ENCODE measurements at places on chromosomes 13 and 19.

GRCh38 chr13:97810152-97810551 is 143.3 kb upstream of the IPO5 start:
- peak; percentile 43 for DNase-seq

DNA sequence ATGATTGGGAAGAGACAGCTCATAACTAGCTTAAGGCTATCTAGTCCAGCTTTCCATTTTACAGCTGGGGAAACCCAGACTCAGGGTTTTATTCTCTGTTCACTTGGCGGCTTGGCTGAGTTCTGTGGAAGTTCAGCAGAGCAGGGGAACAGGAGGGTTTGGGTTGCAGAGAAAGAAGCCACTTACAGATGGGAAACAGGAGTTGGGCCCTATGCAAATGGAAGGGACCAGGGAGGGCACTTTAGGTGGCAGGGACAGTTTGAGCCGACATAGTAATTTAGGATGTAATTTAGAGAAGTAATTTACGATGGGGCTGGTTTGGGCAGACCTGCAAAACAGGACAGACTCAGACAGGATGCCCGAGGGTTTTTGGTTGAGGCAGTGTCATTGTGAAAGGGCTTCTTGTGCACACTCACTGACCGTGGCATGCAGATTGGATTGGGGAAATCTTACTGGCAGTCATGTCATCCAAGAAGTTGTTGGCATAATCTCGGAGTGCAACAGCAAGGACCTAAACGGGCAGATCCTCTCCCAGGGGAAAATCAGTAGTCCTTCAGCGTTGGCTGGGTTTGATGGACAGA is 47.3 kb upstream of the GPR183 start:
- DNase-seq = no peak

GRCh38 chr19:20858861-20859260 is 64.2 kb upstream of the ZNF85 start:
- DNase-seq = no peak

DNA sequence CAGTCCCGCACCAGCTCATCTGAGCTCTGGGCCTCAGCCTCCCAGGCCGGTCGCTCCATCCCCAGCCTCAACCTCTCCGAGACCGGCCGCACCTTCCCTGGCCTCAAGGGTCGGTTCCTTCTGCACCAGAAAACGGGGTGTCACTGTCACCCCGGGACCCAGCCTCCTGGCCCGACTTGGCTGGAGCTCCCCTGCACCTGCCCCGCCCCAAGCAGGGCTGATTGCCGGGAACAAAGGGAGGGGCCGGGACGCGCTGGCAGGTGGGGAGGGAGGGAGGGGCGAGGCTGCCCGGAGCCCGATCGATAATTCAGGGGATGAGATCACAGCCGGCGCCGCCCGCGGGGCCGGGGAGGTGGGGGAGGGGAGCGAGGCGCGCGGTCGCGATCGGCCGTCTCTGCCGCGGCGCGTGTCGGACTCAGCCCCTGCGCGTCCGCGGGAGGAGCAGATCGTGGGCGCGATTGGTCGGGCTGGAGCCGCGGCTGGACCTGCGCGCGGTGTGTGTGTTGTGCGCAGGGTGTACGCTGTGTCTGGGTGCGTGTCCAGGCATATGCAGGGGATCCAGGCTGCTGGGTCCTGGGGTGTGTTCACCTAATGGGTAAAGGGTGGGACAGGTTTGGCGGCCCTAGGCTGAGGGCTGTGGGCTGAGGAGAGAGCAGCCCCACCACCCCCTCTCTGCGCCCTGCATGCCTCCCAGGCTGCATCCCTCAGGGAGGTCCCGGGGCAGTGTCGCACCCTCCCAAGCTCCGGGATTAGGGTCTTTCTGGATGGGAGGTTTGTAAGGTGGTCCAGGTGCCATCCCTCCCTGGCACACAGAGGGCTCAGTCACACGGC is 1.1 kb upstream of the SHC2 start:
- no peak for DNase-seq

DNA sequence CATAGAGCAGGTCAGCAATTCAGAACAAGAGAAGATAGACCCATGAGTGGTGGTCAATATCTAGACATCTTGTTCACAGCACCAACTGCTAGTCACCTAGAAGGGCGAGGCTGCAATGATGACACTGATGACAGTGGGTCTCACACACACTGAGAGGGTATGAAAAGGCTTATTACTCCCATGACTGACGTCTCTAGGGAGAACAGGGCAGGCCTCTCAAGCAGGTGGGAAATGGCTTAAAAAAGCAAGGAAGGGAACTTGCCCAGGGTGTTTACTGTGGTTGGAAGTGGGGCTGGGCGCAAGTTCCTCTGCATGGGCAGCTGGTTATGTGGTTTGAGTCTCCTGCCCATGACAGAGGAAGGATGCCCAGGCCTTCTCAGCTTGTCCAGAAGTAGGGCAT is 33.8 kb downstream of the ZNF44 start:
- no peak for DNase-seq

DNA sequence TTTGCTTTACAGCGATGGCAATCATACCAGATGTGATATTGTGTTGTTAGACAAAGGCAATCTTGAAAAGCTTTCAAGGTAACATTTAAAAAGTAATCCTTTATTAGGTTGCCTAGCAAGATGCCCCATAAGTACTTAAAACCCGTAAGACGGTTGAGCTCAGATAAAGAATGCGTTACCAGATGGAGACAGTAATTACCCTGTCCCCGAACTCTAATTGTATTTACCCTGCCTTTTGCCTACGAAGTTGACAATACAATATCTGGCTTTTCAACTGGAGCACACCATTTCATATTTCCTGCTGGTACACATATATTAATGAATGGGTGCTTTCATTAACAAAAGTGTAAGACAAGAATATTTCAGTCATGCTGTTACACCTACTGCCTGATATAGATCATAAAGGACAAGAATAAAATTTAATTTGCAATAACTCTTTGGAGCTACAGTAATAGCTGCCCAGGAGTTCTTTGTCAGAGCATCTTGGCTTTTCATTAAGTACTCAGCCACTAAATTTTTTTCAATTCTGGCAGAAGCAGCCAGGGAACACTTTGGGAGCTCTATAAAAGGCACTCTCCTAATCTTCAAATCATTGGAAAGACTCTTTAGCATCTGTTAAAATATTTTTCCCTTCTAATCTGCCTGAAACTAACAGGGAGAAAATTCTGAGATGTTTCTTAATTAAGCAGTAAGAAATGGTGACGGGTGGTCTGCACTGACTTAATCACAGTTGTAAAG is 63.8 kb downstream of the DCT start:
- no peak for DNase-seq

DNA sequence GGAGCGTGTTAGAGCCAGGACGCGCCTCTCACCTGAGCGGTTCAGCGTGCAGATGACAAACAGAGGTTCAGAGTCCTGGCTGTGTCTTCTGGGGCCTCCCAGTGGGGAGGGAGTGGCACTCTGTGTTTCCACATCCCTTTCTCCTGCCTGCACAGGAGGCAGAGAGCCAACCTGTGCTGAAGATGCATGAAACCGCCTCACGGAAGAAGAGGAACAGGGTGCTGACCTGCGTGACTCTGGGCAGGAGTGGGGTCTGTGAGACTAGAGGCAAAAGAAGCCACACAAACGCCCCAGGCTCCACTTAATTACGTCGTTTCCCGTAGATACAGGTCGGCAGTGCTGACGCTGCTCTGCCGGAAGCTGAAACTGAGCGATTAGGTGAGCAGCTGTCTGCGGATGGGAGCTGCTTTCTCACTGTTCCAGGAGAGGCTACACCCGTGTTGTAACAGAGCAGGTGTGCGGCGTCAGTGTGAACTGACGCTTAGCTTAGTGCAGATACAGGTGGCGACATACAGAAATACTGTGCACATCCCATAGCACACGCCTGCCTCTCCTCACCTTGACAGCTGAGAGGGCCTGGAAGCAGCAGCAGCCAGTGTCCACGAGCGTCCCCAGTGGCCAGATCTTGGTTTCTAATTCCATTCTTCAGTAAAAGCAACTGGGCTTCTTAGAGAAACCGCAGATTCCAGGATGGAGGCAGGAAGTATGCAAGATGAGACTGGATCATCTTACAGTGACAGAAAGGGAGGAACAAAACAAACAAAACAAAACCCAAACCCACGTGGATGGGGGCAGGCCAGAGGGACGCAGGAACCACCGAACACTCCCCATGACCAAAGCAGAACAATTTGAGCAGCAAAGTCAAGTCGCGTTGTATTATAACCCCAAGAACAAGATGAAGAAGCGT is 37.7 kb upstream of the MCF2L start:
- peak; percentile 50 for DNase-seq

GRCh38 chr19:52896431-52897137 is 851 bp downstream of the ZNF320 start:
- peak; percentile 60 for DNase-seq

- DNase-seq = peak; percentile 45
Measured at GRCh38 chr13:38366954-38367645, 17.4 kb downstream of the UFM1 start.

- no peak for DNase-seq
Measured at GRCh38 chr19:57034544-57034943, 85.2 kb upstream of the USP29 start.

DNA sequence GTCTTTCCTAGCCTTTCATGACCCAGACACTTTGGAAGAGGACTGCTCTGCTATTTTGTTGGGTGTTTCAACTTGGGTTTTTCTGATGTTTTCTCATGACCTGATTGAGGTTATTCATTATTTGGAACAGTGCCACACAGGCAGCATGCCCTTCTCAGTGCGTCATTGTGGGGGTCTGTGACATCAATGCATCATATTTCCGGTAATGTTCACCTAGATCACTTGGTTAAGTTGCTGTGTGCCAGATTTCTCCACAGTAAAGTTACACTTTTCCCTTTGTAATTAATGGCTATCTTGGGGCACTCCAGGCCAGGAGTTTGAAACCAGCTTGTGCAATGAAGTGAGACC is 124.4 kb downstream of the SIPA1L3 start:
- peak; percentile 16 for DNase-seq

- DNase-seq = no peak
Measured at GRCh38 chr19:33187183-33187540, 7.0 kb upstream of the LRP3 start.

GRCh38 chr13:23598369-23598768 is 28.2 kb downstream of the TNFRSF19 start:
- no peak for DNase-seq

All from RKO (cell line).